Body of pancreas (tissue), 4 donors: ENCODE measurements at places on chromosomes 7 and 10. TPM values are rescaled to one million over a fixed set of nuclear protein-coding genes. Genes with fewer than 3 reads are reported as not detected.

Gene HOXA10
- total RNA-seq = not detected

Gene DLX5
- total RNA-seq = not detected

Gene PCLO
- total RNA-seq = 10.9 TPM

GRCh38 chr7:92872701-92873100 is 36.3 kb upstream of the CDK6 start:
- no peak overlapping the region for H3K4me3 ChIP-seq
- DNase-seq = no peak
- H3K27me3 ChIP-seq = no peaks in the 10 kb centered on the region
- no peaks in the 10 kb centered on the region for H3K4me1 ChIP-seq

DNA sequence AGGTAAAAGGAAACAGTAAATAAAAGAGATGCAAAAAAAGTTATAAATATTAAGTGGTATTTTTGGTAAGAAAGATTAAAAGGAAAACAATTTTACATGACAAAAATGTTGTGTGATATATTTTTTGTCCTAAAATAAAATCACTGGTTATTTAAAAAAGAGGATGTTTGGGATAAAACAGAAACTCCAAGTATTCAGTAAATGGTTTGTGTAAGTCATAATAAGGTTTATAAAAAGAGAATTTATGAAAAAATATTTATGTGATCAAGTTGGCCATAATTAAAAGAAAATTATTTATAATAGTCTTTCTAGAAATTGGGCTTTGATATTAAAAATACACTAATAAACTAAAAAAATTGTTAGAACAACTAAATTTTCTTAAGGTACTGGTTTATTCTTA is 38.2 kb upstream of the FIGNL1 start:
- no peak overlapping the region for H3K27ac ChIP-seq
- DNase-seq = no peak
- H3K4me3 ChIP-seq = no peak overlapping the region
- H3K4me1 ChIP-seq = no peaks in the 10 kb centered on the region
- no peaks in the 10 kb centered on the region for H3K27me3 ChIP-seq

- DNase-seq = no peak
- H3K4me3 ChIP-seq = no peak overlapping the region
These were observed 342.7 kb downstream of the LRMDA start for GRCh38 chr10:75773813-75774782.

DNA sequence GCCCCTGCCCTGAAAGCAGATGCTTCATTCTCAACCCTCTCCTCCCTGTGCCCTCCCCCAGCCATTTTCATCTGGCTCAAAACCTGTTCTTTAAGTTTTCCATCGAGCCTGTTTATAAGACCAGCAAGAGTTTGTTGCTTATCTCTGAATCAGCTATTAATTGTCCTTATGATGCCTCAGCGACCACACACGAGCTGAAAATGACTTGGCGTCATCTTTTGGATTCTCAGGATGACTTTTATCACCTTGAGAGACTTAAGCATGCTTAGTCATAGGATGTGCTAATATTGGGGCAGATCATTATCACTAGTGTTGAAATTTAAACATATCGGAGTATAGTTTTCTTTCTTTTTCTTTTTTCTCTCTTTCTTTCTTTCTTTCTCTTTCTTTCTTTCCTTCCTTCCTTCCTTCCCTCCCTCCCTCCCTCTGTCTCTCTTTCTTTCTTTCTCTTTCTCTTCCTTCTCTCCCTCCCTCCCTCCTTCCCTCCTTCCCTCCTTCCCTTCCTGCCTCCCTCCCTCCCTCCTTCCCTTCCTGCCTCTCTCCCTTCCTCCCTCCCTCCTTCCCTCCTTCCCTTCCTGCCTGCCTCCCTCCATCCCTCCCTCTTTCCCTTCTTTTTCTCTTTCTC is 184.5 kb downstream of the PHTF2 start:
- H3K4me1 ChIP-seq = no peaks in the 10 kb centered on the region
- no peak for DNase-seq
- no peak overlapping the region for H3K27ac ChIP-seq
- H3K36me3 ChIP-seq = no peaks in the 10 kb centered on the region
- no peaks in the 10 kb centered on the region for H3K27me3 ChIP-seq
- no peak overlapping the region for H3K4me3 ChIP-seq

GRCh38 chr10:34061841-34062240 is 727.4 kb upstream of the NRP1 start:
- H3K36me3 ChIP-seq = no peaks in the 10 kb centered on the region
- no peaks in the 10 kb centered on the region for H3K27me3 ChIP-seq
- H3K27ac ChIP-seq = no peak overlapping the region
- H3K4me3 ChIP-seq = no peak overlapping the region
- no peaks in the 10 kb centered on the region for H3K4me1 ChIP-seq

GRCh38 chr10:62728479-62728878 is 76.0 kb upstream of the ADO start:
- no peaks in the 10 kb centered on the region for H3K27me3 ChIP-seq
- no peak for DNase-seq
- no peak overlapping the region for H3K27ac ChIP-seq
- no peak overlapping the region for H3K4me3 ChIP-seq
